ENCODE measurements at places on chromosomes 12 and 14.

DNA sequence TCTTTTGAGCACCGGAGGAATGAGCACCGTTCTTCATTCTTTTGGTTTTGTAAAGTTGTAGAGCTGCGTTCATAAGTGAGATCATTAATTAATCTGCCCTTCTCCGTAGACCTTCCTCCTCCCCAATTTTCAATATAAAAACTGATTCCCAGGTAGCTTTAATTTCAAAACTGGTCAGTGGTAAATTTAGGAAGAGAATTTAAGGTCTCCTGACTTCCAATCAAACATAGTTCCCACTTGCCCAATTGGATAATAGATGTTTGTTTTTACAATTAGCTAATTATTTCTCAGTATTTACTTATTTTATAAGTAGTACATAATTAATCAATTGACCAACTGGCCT lies 27.2 kb upstream of the YBX3 start:
- no peak for DNase-seq

DNA sequence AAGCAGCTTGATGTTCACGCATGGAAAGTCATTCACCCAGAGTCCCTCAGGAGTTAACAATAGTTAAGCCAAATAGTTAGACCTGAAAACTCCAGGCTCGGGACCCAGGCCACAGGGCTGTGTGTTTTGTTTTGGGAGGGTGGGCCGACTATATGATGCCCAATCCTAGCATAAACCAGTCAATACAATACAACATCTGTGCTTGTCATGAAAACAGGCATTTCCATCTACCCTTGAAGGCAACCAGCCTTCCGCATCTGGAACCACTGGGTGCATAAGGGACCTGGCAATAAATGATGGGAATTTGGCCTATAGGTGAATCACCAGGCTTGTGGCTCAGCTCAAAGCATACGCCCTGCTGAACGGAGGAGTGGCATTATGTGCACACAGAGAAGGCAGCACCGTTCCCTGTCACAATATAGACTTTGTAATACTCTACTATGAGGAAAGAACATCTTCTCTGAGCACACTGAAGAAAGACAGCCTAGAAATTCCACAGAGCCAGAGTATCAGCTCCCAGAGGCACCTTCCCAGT lies 91.0 kb upstream of the FOXN3 start:
- no peak for DNase-seq

- no peak for DNase-seq
Observed at GRCh38 chr12:67288561-67288960, 19.4 kb downstream of the CAND1 start.

- DNase-seq, result peak; percentile 36
Observed at GRCh38 chr12:94615260-94616181, 34.8 kb downstream of the TMCC3 start.

- DNase-seq, result no peak
Observed at GRCh38 chr14:72464226-72464625, 429.7 kb downstream of the DPF3 start.

DNA sequence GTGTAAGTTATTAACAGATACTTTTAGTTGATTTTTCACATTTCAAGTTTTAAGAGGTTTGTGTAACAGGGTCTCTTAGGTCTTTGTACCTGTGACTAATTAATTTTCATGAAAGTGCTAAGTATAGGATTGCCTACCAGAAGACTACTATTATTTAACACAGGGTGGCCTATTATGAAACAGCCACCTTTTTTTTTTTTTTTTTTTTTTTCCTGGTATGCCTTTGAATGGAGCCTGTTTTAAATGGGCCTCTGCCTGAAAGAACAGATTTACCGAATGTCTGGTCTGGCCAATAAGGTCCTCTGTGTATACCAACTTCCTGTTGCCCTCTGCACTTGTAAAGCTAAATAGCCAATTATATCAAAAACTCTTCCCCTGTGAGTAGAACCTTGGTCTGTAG lies 62.5 kb downstream of the SLC38A6 start:
- DNase-seq, result no peak

- peak; percentile 9 for DNase-seq
Observed at GRCh38 chr14:20799892-20800544, 2.6 kb downstream of the RNASE1 start.

GRCh38 chr14:58662018-58662417 lies 24.3 kb downstream of the DACT1 start:
- no peak for DNase-seq

DNA sequence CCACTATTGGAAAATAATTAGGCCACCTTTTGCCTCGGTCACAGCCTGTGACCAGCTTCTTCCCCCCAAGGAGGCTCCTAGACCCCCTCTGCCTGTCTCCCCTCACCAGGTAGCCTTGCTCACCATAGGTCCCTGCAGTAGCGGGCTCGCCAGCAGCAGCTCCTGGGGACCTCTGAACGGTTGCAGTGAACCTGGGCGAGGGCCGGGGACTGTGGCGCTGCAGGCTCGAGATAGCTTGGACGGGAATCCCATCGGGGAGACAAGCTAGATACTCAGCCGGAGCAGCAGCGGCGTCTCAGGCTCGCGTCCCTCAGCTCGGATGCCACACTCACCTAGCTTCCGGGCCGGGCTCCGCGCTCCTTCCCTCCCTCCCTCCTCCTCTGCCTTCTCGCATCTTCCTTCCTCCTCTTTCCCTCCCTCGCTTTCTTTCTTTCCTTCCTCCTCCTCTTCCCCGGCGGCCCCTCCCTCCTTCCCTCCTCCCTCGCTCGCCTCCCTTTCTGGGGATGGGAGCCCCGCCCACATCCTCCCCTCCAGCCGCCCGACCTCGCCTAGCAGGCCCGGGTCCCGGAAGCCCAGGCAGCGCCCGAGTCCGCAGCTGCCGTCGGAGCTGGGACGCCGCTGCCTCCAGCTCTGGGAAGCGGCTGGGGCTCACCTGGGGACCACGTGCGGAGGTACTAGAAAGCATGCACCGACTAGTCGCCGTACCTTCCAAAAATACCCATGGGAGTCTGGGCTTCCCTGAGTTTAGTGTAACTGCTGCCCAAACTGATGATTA lies at the start of gene BMP4:
Gene BMP4, minus strand, starts transcription at position 399 of the 775 bp plus-strand sequence. CDS start 4,603 bp downstream, outside the sequence.
- DNase-seq, result no peak

DNA sequence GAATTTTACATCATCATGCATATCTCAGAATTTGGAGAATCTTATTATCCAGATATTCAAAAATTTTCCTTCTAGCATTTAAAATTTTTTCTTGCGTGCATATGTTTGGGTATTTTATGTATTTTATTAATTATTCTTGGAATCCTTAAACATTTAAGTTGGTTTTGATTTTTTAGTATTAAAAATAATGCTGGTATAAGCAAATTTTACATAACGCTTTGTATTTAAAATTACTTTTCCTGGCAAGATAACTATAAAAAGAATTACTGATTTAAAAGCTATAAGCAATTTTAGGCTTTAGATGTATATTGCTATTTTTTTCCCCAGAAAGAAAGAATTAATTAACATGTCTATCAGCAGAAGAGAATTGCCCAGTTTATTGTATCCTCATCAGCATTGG lies 224.6 kb upstream of the STXBP6 start:
- no peak for DNase-seq

- no peak for DNase-seq
Observed at GRCh38 chr12:110126557-110126956, 2.4 kb downstream of the IFT81 start.

DNA sequence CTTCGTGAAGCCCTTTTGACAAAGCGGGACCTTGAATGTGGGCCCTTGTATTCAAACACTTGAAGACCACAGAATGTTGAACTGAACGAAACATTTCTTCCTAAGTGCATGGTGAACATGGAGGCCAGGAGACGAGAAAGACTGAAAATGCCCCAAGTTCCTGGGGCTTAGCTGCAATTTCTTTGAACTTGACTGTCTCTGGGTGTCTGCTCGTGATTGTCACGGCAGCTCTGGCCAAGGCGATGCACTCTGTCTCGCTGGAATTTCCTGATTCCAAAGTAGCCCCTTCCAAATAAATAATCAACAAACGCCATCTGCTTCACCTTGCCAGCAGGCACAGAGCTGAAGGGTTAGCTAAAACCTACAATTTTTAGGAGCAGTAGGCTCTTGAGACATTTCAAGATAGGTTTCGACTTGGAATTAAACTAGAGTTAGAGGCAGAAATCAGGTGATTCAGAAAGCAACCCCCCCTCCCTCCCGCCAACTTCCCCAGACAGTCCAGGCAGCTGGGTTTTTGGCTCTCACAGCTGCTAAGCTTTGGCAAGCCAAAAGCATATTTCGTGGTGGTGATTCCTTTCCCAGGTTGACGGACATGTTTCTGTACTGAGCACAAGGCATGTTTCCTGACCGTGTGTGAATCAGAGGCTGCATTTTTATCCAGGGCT lies 13.5 kb upstream of the IRF2BPL start:
- peak; percentile 98 for DNase-seq

- DNase-seq, result peak; percentile 88
Observed at GRCh38 chr14:68506021-68506644, 286.7 kb downstream of the ZFP36L1 start.

GRCh38 chr12:91133871-91134270 lies 22.6 kb upstream of the LUM start:
- peak; percentile 94 for DNase-seq

- DNase-seq, result no peak
Observed at GRCh38 chr12:27823038-27823437, 43.0 kb upstream of the MANSC4 start.

GRCh38 chr14:103056322-103057027 lies 874 bp downstream of the CDC42BPB start:
- peak; percentile 76 for DNase-seq

DNA sequence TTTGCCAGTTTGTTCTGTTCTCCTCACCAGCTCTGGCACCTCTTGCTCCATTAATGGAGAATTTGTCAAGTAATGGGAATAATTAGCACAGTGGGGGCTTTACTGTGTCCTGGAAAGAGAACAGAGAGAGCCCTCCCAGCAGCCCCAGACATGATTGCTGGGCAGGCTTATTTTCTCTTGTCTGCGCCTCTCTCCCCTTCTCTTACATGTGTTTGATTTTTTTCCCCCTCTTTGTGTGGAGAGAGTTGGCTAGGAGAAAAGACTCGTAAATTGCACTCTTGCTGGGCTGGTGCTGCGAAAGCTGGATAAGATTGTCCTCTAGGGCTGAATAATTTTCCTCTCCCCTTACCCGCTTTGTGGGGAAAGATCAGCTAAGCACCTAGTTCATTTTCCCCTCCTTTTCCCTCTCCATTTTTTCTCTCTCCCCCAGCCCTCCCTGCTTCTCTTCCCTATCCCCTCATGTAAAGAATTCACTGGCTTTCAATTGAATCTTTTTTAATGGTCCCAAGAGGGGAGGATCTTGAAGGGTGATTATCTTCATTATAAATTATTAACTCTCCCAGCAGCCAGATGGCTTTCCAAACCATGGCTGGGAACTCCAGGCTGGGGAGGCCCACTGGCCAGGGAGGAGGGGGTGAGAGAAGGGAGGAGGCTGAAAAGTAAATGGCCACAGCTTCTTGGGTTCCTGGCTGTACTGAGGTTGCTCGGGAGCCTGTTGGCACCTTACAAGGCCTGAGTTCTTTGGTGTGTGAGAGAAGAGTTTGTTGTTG lies 62.2 kb downstream of the NRXN3 start:
- no peak for DNase-seq

GRCh38 chr12:8816448-8817050 lies 5.9 kb upstream of the A2ML1 start:
- DNase-seq, result no peak

- peak; percentile 3 for DNase-seq
Observed at GRCh38 chr12:109606320-109607028, 32.9 kb downstream of the MVK start.

- DNase-seq, result no peak
Observed at GRCh38 chr14:50110323-50111037, 5.9 kb downstream of the VCPKMT start.

DNA sequence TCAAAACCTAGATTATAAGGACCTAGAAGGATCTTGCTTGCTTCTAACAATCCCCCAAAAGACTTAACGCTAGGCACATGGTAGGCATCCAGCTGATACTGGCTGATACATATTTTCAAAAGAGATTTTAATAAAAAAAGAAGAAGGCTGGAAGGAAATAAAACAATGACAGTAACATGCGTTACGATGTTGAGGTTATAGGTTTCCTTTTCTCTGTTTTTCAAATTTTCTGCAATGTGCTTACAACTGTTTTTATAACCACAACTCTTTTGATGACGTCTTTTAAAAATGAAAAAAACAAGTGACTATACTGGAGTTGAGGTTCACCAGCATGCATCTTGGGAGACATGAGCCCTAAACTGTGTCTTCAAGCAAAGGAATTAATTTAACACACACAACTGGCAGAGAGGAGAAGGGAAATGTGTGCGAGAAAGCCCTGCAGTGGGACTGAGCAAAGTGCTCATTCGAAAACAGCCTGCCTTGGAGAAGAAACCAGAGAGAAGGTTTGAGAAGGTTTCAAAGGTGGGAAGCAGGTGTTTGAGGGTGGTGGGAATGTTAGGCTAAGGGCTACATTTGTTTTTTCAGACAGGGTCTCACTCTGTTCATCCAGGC lies 80.4 kb downstream of the DUSP16 start:
- DNase-seq, result no peak

GRCh38 chr12:9858135-9858534 lies 11.0 kb downstream of the CLEC2B start:
- no peak for DNase-seq

- peak; percentile 64 for DNase-seq
Observed at GRCh38 chr12:92608151-92609091, 94.4 kb upstream of the PLEKHG7 start.

DNA sequence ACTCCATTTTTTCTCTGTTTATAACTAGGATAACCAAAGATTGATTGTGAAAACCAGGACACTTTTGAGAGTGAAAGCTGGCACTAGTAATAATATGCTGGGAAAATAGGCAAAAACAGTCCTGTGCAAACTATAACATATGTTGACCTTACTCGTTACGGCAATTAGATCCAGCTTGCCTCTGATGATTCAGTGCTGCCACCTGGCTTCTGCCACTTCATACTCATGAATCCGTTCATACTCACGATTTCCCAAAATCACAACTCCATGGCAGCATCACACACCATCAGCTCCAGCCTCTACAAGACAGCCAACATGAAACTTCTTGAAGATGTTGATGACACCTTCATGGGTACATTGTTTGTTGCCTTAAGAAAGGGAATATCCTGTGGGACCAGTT lies 49.1 kb upstream of the CAND1 start:
- DNase-seq, result peak; percentile 1

- no peak for DNase-seq
Observed at GRCh38 chr14:79569072-79569471, 642.2 kb downstream of the DIO2 start.
